ENCODE measurements at places on chromosomes 6 and 20.
A peak's percentile ranks its signal among the peaks of the same experiment; 100 is the strongest.

DNA sequence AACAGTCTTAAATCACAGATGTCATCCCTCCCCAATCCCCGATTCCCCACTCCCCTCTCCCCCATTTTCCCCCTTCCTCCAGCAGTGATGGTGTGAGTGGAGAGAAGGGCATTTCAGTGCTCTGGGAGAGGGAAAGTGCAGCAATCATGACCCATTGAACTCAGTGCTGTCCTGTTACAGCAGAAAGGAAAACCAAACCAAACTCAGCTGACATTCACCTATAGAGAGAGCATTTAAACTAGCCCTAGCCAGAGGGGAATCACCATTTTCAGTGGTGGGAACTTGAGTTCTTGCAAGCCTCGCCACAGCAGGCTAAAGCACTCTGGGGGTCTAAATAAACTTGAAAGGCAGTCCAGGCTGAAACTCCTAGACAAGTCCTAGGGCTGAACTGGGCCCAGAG lies 129.9 kb upstream of the COL21A1 start:
- H3K27me3 ChIP-seq = no peaks in the 10 kb centered on the region
- H3K4me1 ChIP-seq = peaks cover 55% of the 10 kb centered on the region
- DNase-seq = no peak
- H3K4me3 ChIP-seq = no peak overlapping the region
- H3K36me3 ChIP-seq = no peaks in the 10 kb centered on the region

DNA sequence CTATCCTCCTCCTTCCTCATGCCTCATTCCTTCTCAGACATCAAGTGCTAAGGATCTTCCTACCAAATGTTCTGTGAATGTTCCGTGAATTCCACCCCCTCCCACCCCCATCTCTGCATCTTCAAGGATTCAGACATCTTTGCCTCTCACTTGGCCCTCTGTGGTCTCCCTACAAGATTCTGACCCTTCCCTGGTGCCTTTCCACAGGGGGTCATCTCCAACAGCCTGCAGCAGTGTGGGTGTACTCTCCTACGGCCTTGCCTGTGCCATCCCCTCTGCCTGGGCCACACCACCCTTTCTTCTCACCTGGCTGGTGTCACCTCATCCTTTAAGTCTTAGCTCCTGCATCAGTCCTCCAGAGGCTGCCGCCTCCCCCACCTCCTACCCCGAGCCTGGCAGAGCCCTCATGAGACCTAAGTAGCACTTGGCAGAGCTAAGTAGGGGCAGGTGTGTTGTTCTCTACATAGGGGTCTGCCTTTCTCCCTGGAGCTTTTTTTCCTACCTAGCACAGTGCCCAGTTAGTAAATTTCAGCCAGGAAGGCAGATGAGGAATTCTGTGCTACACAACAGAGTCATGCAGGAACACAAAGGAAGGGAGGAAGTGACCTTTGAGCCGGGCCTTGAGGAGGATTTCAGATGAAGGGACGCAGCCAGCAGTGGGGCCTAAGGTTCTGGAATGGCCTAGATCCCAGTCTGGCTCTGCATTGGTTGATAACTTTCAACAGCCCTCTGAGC lies 43.1 kb downstream of the TM9SF4 start:
- H3K4me3 ChIP-seq = no peak overlapping the region
- H3K36me3 ChIP-seq = peaks cover 29% of the 10 kb centered on the region
- peak; percentile 37 for DNase-seq
- H3K27me3 ChIP-seq = no peaks in the 10 kb centered on the region

- no peak for DNase-seq
- no peaks in the 10 kb centered on the region for H3K36me3 ChIP-seq
- H3K4me3 ChIP-seq = no peak overlapping the region
- H3K27ac ChIP-seq = no peak overlapping the region
These were observed 23.9 kb upstream of the AHI1 start for GRCh38 chr6:135521431-135521830.

DNA sequence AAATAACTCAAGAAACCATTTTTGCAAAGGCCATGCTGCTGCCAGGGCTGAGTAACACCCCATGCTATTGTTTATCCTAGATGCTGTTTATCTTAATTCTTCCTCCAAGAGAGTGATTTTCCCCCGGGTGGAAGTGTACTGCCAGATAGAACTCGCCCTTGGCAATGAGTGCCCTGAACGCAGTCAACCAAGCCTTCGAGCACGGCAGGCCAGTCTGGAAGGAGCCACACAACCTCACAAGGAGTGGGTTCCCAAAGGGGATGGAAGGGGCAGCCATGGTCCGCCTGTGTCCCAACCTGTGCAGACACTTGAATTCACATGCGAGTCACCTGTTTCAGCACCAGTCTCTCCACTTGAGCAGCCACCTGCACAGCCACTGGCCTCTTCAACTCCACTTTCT lies 31.9 kb downstream of the PNPLA1 start:
- H3K4me1 ChIP-seq = no peaks in the 10 kb centered on the region
- no peak overlapping the region for H3K27ac ChIP-seq
- DNase-seq = no peak
- H3K4me3 ChIP-seq = no peak overlapping the region
- peaks cover 13% of the 10 kb centered on the region for H3K27me3 ChIP-seq
- H3K36me3 ChIP-seq = no peaks in the 10 kb centered on the region

- no peaks in the 10 kb centered on the region for H3K4me1 ChIP-seq
- H3K27ac ChIP-seq = no peak overlapping the region
- no peak for DNase-seq
- H3K36me3 ChIP-seq = peaks cover 7% of the 10 kb centered on the region
- no peaks in the 10 kb centered on the region for H3K27me3 ChIP-seq
These were observed 126.1 kb downstream of the LRRC1 start for GRCh38 chr6:53920881-53921280.

DNA sequence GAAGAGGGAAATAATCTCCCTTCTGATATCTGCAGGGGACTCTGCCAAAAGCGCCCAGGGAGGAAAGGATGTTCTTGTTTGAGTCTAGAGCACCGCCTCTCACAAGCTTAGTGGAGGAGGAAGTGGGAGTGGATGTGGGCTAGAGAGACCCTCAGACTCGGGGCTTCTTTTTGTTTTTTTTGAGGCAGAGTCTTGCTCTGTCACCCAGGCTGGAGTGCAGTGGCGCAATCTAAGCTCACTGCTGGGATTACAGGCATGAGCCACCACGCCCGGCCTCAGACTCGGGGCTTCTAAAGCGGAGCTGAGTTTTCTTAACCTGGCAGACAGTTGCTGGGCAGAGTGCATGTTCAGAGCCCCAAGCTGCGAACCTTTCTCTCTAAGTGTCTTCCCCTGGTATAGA lies 310.8 kb downstream of the BMP7 start:
- H3K27me3 ChIP-seq = peaks cover 12% of the 10 kb centered on the region
- H3K27ac ChIP-seq = no peak overlapping the region
- no peaks in the 10 kb centered on the region for H3K4me1 ChIP-seq
- no peaks in the 10 kb centered on the region for H3K36me3 ChIP-seq
- H3K4me3 ChIP-seq = no peak overlapping the region

DNA sequence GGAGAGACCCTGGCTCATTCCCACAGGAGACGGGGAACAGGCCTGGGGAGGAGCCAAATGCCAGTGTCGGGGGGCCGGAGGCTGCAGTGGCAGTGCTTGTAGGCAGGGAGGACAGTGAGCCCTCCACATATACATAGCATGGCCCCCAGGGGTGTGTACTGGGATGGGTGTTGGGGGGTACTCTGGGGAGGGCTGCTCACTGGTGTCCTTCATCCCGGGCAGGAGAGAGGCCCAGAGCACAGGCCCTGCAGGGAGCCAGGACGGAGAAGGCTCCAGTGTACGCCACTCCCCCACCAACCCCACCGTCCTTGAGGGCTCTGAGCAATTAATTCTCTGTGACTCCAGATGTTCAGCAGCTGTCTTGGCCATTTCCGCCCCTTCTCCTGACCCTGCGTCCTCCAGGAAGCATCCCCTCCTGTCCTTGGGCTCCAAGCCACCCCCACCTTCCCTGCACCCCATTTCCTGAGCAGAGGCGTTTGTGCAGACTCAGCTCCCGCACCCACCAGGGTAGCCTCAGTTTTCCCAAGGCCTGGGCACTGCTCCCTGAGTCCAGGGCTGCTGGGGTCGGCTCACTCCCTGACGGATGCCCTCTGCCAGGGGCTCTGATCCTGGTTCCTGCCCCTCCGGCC lies 3.4 kb upstream of the ABHD16B start:
- H3K36me3 ChIP-seq = peaks cover 6% of the 10 kb centered on the region
- H3K4me1 ChIP-seq = no peaks in the 10 kb centered on the region
- DNase-seq = no peak
- H3K27me3 ChIP-seq = peaks cover 17% of the 10 kb centered on the region
- peak overlapping the region; percentile 5 for H3K27ac ChIP-seq
